Activated CD4-positive, alpha-beta memory T cell treated with anti-CD3 and anti-CD28 coated beads for 36 hours (primary cell): ENCODE measurements at places on chromosomes 5 and 9. TPM values are rescaled to one million over a fixed set of nuclear protein-coding genes. Genes with fewer than 3 reads are reported as not detected.

- H3K4me1 ChIP-seq: no peaks in the 10 kb centered on the region
- H3K27me3 ChIP-seq: peaks cover 13% of the 10 kb centered on the region
- no peak overlapping the region for H3K4me3 ChIP-seq
- no peaks in the 10 kb centered on the region for H3K36me3 ChIP-seq
These were observed 116.6 kb upstream of the GAS1 start for GRCh38 chr9:87063871-87064270.

DNA sequence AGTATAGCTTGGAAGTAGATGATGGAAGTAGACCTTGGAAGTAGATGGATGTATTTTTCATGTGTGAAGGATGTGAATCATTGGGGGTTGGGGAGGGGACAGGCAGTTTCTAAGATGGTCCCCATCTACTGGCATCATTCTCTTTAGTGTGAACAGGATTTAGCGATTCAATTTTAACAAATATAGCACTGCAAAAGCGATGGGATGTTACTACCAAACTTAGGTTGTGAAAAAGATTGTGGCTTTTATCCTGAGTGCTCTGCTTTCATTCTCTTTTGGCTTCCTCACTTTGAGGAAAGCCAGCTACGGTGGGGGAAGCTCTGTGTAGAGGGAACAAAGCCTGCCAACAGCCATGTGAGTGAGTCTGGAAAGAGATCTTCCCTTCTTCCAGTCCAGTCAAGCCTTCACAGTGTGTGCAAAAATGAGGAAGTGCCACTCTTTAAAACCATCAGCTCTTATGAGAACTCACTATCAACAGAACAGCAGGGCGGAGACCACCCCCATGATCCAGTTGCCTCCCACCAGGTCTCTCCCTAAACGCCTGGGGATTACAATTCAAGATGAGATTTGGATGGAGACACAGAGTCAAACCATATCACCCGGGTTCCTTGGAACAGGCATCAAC, 441.4 kb downstream of the SH3GL2 start:
- H3K27me3 ChIP-seq: no peaks in the 10 kb centered on the region
- DNase-seq: no peak
- no peaks in the 10 kb centered on the region for H3K36me3 ChIP-seq
- H3K4me1 ChIP-seq: no peaks in the 10 kb centered on the region

Gene WDR5
- total RNA-seq: 41.6 TPM

DNA sequence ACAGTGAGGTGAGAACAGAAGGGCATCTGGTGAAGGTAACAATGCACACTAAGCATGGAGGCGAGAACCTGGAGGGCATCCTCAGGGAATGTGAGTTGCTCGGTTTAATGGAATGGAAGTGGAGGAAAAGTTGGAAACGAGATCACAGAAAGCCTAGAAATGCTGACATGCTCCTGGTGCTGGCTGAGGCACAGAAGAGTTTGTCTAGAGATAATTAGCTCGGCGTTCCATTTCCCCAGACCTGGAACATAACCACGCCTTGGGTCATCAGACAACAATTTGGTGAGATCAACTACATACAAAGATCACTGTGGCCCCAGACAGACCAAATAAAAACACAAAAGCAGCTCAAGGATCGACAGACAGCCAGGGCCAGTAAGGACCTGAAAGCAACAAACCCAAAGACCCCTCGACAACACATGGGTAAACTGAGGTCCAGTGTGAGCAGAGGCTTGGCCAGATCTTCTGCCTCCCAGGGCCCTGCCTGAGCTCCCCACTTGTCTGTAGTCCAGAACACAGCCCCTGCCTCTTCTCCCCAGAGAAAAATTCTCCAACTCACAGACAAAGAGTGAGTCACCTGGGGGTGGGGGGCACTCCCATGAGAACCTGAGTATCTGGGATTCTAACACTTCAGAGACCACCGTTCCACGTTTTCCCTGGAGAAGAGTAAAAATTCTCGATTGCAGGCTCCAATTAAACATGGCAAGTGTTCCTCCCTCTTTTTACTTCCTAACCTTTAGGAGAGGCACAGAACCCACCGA, 52.5 kb downstream of the SHB start:
- no peak overlapping the region for H3K4me3 ChIP-seq
- DNase-seq: no peak
- no peaks in the 10 kb centered on the region for H3K4me1 ChIP-seq

Gene GPBP1
- total RNA-seq: 94.1 TPM

GRCh38 chr9:113566712-113567071, 103.2 kb downstream of the RGS3 start:
- DNase-seq: no peak
- no peak overlapping the region for H3K4me3 ChIP-seq
- no peaks in the 10 kb centered on the region for H3K36me3 ChIP-seq
- no peaks in the 10 kb centered on the region for H3K27me3 ChIP-seq

Gene CARD19
- 80.0 TPM for total RNA-seq

DNA sequence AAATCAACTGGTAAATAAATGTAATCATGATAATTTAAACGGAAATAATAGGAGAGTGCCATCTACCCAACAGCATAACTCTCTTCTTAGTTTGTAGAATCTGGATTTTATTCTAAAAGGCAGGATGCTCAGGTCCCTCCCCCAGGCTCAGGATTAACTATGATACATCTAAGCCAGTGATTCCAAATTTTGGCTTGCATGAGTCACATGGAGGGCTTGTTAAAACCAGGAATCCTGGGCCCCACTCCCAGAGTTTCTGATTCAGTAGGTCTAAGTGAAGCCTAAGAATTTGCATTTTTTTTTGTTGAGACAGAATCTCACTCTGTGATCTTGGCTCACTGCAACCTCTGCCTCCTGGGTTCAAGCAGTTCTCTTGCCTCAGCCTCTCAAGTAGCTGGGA, 62.3 kb upstream of the ZFR start:
- DNase-seq: no peak
- H3K4me1 ChIP-seq: peaks cover 14% of the 10 kb centered on the region
- no peaks in the 10 kb centered on the region for H3K36me3 ChIP-seq

GRCh38 chr5:59866661-59867060, 26.9 kb downstream of the PDE4D start:
- H3K36me3 ChIP-seq: no peaks in the 10 kb centered on the region
- no peak overlapping the region for H3K27ac ChIP-seq
- H3K4me3 ChIP-seq: no peak overlapping the region
- no peak for DNase-seq

DNA sequence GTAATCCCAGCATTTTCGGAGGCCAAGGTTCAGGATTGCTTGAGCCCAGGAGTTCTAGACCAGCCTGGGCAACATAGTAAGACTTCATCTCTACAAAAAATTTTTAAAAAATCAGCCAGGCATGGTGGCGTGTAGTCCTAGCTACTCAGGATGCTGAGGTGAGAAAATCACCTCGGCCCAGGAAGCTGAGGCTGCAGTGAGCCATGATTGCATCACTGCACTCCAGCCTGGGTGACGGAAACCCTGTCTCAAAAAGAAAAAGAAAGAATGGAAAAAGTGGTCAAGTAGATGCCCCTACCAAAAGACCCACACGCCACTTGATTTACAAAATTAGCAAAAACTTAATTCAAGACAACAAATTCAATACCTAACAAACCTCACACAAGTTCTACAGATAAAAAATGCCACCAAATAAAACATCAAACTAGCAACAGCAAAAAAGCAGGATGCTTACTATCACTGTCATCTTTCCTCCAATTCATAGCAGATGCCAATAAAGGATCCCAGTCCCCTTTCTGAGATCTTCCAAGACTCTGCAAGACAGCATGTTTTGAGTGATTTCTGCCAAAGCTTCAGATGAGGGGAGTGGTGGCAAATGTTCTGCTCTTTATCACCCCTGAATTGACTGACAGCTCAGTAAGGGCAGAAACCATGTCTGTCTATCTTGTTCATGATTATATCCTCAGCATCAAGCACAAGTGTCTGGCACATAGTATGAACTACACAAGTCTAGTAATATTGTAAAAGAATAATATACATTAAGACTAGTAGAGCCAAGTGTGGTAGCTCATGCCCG, 34.2 kb upstream of the TESK1 start:
- peak overlapping the region; percentile 98 for H3K27ac ChIP-seq
- H3K27me3 ChIP-seq: no peaks in the 10 kb centered on the region
- peaks cover 43% of the 10 kb centered on the region for H3K4me1 ChIP-seq
- no peaks in the 10 kb centered on the region for H3K36me3 ChIP-seq
- peak; percentile 77 for DNase-seq
- H3K4me3 ChIP-seq: peak overlapping the region; percentile 47

GRCh38 chr9:78905986-78906755, 609.2 kb downstream of the PSAT1 start:
- no peak for DNase-seq
- H3K27ac ChIP-seq: no peak overlapping the region
- no peak overlapping the region for H3K4me3 ChIP-seq

Gene MELK
- 69.6 TPM for total RNA-seq

Gene CA9
- 1.6 TPM for total RNA-seq

DNA sequence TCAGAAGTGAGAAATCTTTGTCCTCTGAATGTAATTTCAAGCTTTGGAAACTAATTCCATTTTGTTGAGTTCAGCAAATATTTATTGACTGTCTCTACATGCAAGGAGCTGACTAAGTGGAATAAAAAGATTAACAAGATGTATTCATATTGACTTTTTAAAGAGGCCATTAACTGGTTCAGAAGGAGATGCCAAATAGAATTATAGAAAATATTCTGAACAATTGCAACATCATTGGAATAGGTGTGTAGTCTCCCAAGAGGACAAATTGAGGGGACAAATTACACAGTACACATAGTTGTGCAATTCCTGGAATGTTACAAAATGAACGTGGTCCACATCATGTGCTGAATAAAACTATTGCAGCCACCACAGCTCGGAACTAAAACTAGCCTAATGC, 224.2 kb downstream of the NPR3 start:
- H3K27ac ChIP-seq: no peak overlapping the region
- no peaks in the 10 kb centered on the region for H3K27me3 ChIP-seq
- no peak overlapping the region for H3K4me3 ChIP-seq

DNA sequence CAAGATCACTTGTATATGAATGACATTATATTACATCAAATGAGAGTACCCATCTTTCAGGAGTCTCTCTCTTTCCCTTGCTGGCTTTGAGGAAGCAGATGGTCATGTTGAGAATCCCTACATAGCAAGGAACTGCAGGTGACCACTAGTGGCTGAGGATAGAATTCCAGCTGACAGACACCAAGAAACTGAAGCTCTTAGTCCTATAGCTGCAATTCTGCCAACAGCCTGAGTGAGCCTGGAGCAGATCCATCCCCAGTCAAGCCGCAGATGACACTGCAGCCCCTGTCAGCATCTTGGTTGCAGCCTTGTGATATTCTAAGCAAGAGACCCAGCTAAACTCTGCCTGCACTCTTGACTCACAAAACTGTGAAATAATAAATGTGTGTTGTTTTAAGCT, 531.5 kb downstream of the CSNK1G3 start:
- no peak for DNase-seq
- no peaks in the 10 kb centered on the region for H3K4me1 ChIP-seq
- no peaks in the 10 kb centered on the region for H3K27me3 ChIP-seq
